ENCODE measurements at places on chromosomes 1 and 21.

DNA sequence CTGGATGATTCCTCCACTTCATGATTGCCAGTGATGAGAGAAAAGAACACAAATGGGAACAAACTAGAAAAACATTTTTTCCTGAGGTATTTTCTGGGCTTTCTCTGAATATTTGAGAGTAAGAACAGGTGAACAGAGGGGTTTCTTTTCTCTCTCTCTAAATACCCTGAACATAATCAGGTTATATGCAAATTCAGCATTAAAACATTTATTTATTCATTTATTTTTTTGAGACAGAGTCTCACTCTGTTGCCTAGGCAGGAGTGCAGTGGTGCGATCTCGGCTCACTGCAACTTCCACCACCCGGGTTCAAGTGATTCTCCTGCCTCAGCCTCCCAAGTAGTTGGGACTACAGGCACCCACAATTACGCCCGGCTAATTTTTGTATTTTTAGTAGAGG is 5.8 kb upstream of the LEFTY2 start:
- no peak for DNase-seq

- no peak for DNase-seq
Observed at GRCh38 chr1:69504730-69505252, 62.9 kb upstream of the LRRC7 start.

GRCh38 chr1:209417761-209418160 is 165.8 kb upstream of the CAMK1G start:
- DNase-seq: no peak

DNA sequence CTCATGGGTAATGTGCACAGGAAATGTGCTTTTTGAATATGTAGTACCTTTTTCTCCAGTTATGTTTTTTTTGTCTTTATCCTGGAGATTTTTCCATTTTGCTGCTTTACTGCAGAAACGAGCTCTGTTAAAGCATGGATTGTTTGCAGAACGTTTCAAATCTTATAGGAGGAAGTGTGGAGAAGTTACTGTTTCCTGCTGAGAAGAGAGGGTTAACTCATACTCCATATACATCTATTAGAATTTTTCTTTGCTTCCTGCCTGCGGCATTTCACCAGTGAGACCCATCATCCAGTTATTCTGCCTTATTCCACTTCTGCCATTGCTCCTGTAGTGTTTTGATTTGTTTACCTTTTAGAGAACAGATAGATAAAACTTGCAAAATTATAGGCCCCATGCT is 2.0 kb downstream of the RPRD2 start:
- DNase-seq: no peak

- DNase-seq: no peak
Observed at GRCh38 chr1:116704278-116704677, 36.7 kb upstream of the IGSF3 start.

DNA sequence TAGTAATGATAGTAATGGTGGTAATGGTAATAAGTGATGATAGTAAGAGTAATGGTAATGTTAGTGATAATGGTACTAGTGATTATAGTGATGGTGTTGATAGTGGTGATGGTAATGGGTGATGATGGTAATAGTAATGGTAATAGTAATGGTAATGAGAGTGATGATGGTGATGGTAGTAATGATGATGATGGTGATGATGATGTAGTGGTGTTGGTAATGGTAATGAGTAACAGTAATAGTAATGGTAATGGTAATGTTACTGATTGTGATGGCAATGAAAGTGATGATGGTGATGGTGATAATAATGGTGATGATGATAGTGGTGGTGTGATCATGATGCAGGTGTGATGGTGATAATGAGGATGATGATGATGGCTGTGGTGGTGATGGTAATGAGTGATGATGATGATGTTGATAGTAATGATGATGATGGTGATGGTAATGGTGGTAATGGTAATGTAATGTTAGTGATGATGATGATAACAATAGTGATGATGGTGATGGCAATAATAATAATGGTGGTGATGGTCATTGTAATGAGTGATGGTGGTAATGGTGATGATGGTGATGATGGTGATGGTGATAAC is 235.0 kb downstream of the MATN1 start:
- no peak for DNase-seq

- DNase-seq: peak; percentile 88
Observed at GRCh38 chr1:73832276-73833181, 365.4 kb downstream of the LRRIQ3 start.

DNA sequence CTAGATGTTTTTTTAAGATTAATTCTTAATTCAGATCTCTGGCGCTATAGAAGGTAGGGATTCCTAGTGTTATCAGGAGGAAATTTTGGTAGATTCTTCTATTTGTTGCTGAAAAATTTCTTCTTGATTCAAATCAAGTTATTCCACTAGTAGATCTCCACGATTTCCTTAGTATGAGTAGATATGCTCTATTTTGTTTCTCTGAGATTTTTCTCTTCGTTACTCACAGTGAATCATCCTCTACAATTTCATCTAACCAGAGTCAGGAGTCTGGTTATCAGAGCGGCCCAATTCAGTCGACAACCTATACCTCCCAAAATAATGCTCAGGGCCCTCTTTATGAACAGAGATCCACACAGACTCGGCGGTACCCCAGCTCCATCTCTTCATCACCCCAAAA is 18.8 kb upstream of the HAX1 start:
- DNase-seq: no peak

GRCh38 chr1:36947384-36947783 is 86.9 kb downstream of the GRIK3 start:
- no peak for DNase-seq

- DNase-seq: no peak
Observed at GRCh38 chr1:15312626-15313411, 65.8 kb downstream of the FHAD1 start.

GRCh38 chr1:208230668-208231529 is 13.3 kb downstream of the PLXNA2 start:
- no peak for DNase-seq

DNA sequence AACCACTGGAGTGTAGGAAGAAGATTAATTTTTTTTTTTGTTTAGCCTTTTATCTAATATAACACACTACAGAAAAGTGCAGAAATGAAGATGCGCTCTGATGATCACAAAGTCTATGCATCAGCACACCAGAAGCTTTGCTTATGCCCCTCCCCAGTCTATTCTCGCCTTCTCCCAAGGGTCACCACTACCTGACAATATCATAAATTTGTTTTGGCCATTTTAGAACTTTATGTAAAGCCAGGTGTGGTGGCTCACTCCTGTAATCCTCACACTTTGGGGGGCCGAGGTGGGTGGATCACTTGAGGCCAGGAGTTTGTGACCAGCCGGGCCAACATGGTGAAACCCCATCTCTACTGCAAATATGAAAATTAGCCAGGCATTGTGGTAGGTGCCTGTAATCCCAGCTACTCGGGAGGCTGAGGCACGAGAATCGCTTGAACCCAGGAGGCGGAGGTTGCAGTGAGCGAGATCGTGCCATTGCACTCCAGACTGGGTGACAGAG is 231.3 kb downstream of the FOXD2 start:
- DNase-seq: no peak

DNA sequence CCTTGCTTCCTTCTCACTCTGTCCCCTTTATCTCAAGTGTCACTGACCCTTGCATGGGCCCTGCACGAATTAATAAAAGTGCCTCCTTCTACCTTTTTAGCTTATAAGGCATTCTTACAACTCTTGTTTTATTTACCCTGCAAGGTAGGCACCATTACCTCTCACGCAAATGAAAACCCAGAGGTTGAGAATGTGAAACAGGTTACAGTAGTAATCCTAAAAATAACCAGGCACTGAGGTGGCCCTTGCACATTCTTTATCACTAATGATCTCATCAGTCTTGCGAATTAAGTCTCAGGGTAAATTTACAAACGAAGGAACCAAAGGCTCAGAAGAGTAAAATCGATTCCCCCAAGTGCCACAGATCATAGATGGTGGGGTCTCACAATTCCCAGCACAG is 3.7 kb downstream of the GLIS1 start:
- DNase-seq: no peak

DNA sequence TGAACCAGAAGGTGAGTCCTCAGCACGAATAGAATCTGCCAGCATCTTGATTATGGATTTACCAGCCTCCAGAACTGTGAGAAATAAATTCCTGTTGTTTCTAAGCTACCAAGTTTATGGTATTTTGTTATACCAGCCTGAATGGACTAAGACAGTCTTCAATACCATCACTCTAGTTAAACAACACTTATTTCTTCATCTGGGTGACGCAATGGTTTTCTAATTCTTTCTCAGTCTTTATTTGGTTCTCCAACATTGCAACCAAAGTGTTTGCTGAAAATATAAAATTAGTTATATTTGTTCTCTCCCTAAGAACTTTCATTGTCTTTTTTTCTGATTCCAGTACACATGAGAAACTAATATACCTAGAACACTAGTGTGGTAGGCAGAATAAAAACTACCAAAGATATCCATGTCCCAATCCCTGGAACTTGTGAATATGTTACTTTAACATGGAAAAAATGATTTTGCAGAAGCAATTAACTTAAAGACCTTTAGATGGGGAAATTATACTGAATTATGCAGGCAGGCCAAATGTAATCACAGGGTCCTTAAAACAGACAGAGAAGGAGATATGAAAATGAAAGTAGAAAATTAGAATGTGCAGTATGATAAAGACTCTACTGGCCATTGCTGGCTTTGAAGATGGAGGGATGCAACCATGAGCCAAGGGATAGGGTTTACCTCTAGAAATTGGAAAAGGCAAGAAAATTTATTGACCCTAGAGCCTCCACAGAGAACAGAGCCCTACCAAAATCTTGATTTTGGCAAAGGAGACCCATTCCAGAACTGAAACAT is 1115.1 kb downstream of the PLA2G4A start:
- no peak for DNase-seq

DNA sequence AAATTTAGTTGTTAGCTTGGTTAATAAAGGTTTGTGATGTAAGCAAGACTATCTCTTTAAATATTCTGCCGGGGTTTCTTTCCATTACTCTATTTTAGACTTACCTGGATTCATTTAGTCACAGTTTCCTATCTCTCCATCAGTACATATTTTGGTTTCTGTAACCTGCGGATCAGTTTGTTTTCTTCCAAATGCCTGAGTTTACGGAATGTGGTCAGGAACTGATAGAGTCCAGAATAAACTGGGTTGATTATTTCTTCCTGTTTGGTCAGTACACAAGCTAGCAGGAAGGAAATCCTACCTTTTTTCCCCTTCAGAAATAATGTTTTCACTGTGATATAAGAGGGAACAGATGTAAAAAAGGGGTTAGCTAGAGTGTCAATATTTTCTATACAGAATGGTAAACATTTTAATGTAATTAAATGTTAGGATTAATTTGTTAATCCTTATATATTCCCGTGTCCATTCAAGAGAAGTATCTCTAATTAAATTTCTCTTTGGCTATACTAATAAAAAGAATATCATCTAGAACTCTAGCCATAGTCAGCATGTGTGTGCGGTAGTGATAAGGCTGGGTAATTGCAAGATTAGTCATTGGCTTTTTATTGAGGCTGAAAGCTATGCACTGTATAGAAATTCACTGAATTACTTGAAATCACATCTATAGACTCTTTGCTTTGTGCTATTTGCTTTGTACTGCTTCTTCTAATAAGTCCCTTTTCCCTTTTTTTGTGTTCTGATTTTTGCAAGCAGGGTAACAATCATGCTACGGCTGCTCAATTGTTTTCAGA is 144.7 kb upstream of the ADGRL4 start:
- no peak for DNase-seq

GRCh38 chr1:37858931-37859506 is 373 bp downstream of the MTF1 start:
- no peak for DNase-seq

- DNase-seq: no peak
Observed at GRCh38 chr1:23496490-23497181, 12.7 kb upstream of the ASAP3 start.

- peak; percentile 14 for DNase-seq
Observed at GRCh38 chr1:205714190-205714905, 34.0 kb upstream of the SLC45A3 start.

DNA sequence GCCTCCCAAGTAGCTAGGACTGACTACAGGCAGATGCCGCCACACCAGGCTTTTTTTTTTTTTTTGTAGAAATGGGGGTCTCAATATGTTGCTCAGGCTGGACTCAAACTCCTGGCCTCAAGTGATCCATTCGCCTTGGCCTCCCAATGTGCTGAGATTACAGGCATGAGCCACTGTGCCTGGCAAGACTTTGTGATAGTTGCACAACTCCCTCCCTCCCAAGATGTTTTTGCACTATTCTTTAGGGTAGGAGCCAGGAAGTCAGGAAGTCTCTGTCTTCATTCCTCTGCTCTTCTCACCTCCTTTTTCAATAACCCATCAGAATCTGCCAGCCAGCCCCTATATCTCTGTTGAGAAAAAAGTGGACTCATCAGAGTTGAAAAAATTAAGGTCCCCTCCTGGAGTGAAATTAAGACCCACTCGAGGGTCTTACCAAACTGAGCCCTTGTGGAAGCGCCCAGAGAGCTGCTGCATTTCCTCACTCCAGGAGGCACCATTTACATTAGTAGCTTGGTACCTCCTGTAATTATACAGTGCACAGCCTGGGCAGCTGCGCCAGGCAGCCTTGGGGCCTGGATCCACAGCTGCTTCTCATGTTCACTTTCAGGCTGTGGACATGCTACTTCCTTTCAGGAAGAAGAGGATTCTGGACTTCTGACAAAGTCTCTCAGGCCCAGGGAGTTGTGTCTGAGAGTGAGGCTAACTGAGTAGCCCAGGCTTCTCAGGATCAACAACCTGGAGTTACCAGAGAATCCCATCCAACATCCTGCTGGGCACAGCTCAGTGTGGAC is 24.0 kb downstream of the TCEA3 start:
- DNase-seq: no peak

- no peak for DNase-seq
Observed at GRCh38 chr21:43312751-43313169, 114.2 kb downstream of the SIK1 start.

DNA sequence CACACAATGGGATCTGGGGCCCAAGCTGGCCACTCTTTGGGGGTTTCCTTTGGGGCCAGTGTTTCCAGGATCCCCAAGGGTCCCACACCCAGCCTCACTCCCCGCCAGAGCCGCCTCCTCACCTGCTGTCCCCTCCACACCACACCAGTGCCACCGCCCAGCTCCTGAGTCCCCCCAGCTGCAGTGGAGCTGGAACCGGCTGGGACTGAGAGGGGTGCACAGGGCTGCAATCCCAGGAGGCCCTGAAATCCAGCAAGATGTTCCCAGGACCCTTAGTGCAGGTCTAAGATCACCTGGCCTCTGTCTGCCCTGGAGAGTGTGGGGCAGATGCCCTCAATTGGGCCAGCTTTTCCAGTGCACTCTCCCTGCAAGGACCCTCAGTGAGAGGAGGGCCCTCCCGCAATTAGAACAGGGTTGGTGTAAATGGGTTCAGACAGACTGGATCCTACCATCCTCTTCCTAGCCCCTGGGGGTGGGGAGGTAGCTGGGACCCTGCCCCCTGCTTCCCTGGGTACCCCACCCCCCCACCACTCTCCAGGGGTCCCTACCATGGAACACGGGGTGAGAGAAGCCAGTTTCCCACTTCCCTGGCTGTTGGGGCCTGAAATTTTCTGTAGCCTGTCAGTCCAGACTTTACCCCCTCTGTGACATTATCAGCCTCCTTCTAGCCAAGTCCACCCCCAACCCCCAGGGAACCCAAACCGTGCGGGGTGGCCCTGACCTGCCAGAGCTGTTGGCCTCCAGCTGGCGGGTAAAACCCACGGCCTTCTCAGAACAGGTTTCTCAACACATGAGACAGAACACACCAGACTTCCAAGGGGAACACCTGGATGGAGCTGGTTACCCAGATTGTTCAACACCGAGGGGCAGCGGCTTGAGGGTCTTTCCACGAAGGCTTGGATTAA is 7.0 kb downstream of the KRTAP10-12 start:
- DNase-seq: no peak

GRCh38 chr1:17356387-17357026 is 15.5 kb upstream of the PADI6 start:
- no peak for DNase-seq

GRCh38 chr1:53535846-53536245 is 76.6 kb downstream of the DMRTB1 start:
- DNase-seq: no peak

GRCh38 chr1:154075746-154076145 is 79.1 kb downstream of the NUP210L start:
- DNase-seq: no peak

Measured in NCI-H446 (cell line).